ENCODE measurements at places on chromosomes 16 and 17.

- DNase-seq: no peak
Observed at GRCh38 chr16:49587511-49587910, 213.9 kb downstream of the C16orf78 start.

DNA sequence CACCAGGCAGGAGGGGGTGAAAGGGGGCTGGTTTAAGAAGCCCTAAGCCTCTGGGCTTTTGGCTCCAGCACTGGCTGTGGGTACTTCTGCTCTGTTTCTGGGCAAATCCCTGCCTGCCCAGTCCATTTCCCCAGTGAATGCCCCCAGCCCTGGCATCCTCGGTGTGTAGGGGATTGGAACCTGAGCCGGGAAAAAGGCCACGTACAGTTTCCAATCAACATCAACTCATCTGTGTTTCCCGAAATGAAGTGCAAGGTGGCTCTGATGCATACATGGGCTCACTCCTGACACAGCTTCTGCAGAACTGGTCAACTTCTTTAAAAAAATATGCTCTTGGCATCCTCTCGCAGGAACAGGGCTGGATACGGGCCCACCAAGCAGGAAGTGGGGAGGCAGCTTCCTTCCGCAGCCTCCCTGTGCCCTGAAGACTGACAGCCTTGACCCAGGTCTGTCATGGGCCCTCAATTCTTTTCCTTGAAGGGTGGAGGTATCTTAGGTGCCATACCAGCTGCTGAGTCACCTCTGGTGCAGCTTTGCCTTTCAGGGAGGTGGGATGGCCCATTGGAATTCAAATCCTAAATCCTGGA lies 73.3 kb downstream of the N4BP1 start:
- no peak for DNase-seq

GRCh38 chr16:10939649-10940234 lies 2.5 kb downstream of the DEXI start:
- no peak for DNase-seq

DNA sequence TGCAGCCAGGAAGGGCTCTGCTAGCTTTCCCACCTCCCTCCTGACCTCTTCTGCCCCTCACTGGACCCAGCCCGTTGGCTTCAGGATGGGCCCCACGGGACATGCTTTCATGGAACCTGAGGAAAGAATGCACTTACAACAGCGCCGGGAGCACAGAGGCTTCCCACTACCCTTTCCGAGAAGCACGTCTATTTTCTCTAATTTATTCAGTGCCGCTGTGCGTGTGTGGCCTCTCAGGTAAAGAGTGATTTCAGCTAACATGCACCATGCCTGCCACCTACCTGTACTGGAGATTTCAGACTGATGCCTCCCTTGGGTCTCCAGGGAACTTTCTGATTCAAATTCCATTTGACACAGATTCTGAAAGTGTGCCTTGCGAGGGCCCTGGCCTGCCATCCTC lies 140.1 kb downstream of the CYLD start:
- no peak for DNase-seq

DNA sequence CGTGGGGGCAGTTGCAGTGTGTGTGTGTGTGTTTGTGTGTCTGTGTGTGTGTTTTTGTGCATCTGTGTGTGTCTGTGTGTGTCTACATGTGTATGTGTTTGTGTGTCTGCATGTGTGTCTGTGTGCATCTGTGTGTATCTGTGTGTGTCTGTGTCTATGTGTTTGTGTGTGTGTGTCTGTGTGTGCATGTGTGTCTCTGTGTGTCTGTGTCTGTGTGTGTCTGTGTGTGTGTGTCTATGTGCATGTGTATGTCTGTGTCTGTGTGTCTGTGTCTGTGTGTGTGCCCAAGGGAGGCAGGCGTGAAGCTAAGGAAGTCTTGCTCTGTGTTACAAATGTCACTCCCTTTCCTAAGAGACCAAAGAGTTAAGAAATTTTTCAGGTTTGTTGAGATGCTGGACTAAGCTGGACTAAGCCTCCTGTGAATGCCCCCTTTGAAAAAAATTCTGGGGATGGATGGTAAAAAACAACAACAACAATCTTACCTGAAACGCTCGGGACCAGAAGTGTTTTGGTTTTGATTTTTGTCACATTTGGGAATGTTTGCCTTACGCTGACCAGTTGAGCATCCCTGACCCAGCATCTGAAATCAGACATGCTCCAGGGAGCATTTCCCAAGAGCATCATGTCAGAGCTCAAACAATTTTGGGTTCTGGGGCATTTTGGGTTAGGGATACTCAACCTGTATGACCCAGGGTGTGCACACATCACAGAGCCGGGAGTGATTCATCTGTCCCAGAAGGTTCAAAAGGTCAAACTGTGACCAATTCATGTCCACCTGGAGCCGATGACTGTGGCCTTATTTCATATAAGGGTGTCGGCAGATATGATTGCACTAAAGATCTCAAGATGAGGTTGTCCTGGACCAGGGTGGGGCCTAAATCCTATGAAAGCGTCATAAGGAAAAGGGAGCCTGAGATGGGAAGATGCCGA lies 48.6 kb upstream of the ZNF469 start:
- DNase-seq: no peak

DNA sequence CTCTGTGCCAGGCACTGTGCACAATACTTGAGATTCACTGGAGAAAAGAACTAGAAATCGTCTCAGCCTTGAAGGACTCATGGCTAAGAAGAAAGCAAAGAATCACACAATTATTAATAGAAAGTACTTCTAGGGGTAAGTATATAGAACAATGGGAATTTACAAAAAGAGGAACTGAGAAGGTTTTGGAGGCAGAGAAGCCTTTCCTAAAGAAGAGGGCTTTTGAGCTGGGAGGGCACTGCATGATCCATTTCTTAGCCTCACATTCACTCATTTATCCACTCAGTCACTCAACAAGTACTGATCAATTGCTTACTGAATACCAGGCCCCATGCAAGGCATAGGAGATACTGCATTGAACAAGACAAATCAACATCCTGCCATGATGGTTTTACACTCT lies 113.5 kb downstream of the TMEM114 start:
- no peak for DNase-seq

GRCh38 chr16:85947230-85948137 lies 48.5 kb downstream of the IRF8 start:
- DNase-seq: peak; percentile 77

DNA sequence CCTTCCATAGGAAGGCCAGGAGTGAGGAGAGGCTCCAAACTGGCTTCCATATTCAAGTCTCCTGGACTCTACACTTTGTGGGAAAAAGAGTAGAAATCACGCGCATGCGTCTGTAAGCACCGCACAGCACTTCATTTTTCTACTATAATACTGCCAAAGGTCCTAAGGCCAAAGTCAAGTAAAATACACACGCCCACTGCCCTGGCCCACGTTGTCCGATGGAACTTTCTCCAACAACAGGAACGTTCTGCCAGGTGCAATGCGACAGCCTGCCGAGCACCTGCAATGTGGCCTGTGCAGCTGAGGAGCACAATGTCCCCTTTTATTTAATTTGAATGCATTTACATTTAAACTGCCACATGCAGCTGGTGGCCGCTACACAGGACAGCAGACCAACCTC lies 23.5 kb downstream of the DNASE1 start:
- DNase-seq: no peak

Measured in activated CD4-positive, alpha-beta T cell treated with anti-CD3 and anti-CD28 coated beads for 48 hours (primary cell).